ENCODE measurements at places on chromosomes 16 and 17.

- DNase-seq = no peak
These were observed 27.0 kb downstream of the RSL1D1 start for GRCh38 chr16:11824362-11824761.

GRCh38 chr16:21100447-21100846 is 50.2 kb downstream of the DNAH3 start:
- DNase-seq = no peak

GRCh38 chr16:69319826-69320739 is 8.9 kb downstream of the VPS4A start:
- no peak for DNase-seq

DNA sequence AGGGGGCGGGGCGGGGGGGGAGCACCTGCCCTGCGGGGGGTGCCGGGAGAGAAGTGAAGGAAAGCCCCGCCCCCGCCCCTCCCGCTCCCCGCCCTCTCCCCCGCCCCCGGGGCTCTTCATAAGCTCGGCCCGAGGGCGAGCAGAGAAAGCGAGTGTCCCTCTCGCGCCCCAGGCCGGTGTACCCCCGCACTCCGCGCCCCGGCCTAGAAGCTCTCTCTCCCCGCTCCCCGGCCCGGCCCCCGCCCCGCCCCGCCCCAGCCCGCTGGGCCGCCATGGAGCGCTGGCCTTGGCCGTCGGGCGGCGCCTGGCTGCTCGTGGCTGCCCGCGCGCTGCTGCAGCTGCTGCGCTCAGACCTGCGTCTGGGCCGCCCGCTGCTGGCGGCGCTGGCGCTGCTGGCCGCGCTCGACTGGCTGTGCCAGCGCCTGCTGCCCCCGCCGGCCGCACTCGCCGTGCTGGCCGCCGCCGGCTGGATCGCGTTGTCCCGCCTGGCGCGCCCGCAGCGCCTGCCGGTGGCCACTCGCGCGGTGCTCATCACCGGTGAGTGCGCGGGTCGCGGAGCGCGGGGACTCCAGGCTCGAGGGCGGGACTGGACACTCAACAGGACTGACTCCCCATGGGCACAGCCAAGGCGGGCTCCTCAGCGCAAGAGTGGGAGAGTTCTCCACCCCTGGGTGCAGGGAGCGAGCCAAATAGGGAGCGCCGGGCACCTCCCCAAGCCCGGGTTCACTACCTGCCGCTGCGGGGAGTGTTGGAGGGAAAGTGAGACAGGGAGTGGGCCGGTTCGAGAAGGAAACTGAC is at the start of gene HSD11B2:
TSS of gene HSD11B2 (plus strand) at position 145 of the 798 bp plus-strand sequence. CDS start at position 273, 128 bp downstream.
- peak; percentile 16 for DNase-seq

GRCh38 chr17:4947411-4948165 is 742 bp downstream of the PFN1 start:
- DNase-seq = peak; percentile 78

DNA sequence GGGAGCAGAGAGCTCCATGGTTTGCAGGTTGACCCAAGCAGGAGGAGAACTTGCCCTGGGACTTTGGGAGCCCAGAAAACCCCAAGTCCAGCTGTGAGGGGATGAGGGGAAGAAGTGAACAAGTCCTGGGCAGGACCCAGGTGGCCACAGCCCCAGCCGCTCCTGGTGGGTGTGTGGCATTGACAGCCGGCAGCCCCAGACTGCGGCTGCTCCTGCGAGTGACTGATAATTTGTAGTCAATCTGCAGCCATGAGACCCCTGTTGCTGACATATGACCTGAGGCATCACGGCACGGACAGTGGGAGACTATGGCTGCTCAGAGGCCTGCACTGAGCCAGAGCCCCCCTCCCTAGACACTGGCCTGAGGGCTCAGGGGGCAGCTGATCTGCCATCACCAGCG is 66.4 kb downstream of the PRMT7 start:
- no peak for DNase-seq

DNA sequence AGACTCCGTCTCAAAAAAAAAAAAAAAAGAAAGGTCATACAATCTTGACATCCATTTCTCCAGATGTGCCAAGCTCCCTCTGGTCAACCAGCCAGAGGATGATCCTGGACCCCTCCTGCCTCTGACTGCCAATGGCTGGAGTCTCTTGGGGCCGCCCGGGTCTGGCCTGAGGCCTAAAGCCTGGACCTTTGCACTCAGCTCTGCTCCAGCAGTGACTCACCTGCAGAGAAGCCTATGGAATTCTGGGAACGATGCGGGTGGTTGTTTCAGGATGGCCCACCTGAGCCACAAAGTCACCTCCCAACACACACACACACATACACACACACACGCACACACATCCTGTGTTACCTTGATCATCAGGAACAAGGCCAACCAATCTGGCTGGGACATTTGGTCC is 64.0 kb upstream of the DNAH17 start:
- DNase-seq = no peak

DNA sequence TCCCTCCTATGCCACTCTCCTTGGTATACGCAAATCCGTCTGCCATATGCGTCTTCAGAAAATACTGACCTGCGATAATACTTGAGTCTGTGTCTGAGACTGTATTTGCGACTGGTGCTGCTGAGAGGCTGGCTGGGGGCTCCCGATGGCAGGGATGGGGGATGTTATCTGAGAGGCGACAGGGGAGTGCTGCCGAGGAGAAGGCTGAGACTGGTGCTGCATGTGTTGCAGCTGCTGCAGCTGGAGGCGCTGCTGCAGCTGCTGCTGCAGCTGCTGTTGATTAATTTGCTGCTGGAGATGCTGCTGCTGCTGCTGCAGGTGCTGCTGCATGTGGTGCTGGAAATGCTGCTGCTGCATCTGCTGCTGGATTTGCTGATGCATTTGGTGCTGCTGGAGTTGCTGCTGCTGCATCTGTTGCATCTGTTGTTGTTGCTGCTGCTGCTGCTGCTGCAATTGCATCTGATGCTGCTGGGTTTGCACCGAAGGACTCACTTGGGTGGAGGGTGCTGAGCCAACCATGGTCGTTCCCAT is 107.7 kb downstream of the TOX3 start:
- DNase-seq = no peak

GRCh38 chr17:8797621-8798175 is 1.5 kb downstream of the MFSD6L start:
- no peak for DNase-seq

- DNase-seq = peak; percentile 63
These were observed 24.3 kb upstream of the KRT20 start for GRCh38 chr17:40909351-40909750.

DNA sequence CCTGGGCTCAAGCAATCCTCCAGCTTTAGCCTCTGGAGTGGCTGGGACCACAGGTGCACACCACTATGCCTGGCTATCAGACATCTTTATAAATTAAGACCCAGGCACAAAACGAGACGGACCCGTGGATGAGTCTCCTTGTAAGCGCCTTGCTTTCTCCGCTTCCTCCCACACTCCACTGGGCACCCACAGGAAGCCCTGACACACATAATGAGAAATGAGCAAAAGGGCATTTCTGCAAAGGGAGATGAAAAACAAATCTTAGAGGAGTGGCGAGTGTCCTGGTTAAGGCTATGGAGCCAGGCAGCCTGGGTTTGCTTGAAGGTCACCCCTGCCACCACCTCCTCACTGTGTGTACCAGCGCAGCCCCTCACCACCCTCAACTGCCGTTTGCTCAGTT is 56.3 kb downstream of the XYLT1 start:
- DNase-seq = no peak

DNA sequence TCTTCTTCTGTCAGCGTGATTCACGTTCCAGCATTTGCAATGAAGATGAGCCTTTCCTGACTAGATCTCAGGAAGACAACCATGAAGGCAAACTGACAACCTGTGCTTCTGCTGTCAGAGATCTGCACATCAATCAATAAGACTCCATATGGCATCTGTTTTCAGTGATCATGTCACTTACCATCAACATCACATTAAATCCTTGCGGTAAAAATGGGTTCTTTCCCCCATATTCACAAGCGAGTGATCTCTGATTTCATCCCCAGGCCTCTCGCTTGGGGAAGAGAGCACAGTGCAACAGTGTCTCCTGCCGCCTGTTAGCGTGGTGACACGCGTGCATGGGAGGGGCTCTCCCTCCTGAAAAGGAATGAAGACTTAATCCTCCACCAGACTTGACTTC is 11.1 kb downstream of the NACA2 start:
- DNase-seq = no peak

- DNase-seq = no peak
These were observed 61.2 kb upstream of the MPHOSPH6 start for GRCh38 chr16:82231008-82231787.

All from activated CD4-positive, alpha-beta T cell treated with anti-CD3 and anti-CD28 coated beads, Interleukin-2, amount 10 ng/mL, durations not matched to agents 7 days and 5 days (primary cell).